ENCODE measurements at places on chromosomes 1 and 21.
A peak's percentile ranks its signal among the peaks of the same experiment; 100 is the strongest.

GRCh38 chr1:156118177-156118868 is 3.8 kb downstream of the LMNA start:
- no peak for DNase-seq

DNA sequence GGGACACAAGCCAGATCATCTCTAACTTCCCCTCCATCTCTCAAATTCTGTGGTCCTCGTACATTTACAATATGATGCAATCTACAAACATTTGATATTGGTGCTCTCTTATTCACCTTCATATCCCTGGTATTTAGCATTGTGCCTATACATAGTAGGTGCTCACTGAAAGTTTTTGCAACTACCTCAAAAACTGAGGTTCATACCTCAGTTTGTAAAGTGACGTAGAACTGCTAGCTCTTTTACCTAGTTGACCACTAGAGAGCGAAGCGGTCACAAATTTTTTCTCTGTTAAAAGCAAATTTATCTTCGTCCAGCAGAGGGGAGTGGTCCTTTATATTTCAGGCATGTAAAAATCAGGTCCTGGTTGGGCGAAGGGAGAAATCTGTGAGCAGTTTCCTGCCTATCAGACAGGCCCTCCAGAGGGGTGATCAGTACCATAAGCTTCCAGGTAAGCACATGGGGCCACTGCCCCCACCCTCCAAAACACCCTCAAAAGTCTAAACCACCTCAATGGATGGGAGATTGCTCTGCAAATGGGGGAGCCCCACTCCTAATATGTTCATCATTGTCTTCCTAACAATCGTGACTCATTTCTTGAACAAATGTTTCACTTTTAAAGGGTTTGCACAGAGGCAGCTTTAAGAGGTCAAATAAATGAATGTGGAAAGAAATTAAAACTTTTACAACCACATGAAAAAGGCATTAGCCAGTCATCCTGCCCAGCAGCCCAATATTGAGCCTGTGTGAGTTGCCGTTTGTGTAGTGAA is 10.6 kb upstream of the HLCS start:
- peak; percentile 83 for DNase-seq

DNA sequence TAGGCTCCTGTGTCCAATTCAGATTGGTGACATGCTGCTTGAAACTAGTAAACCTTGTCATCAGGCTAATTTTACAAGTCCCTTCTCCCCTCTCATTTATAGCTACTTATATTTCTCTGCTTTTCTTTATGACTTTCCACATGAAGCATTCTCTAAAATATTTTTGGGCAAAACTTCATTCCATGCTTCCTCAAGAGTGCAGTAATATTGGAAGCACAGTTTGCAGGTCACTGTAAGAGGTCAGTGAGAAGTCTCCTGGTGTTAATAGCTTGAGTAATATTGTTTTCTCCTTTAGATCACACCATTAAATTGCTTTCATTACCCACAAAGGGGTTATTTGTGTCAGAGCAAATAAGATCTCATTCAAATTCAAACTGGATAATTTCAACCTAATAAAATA is 46.6 kb downstream of the LPAR3 start:
- no peak for DNase-seq

DNA sequence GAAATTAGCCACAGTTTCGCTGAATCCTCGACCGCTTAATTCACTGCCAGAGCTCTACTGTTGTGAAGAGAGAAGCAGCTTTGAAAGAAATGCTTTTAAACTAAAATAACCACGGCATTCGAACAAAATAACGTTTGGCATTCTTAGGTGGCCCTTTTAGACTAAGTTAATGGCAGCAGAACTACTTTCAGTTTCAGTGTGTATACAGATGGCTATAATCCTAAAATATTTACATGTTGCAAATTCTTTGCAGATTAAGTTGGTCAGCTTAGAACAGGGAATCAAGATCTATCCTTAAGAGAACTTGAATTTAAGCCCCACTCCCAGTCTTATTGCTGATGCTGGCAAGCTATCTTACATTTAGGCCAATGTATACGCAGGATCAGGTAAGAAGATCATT is 62.7 kb downstream of the ADSS2 start:
- no peak for DNase-seq

DNA sequence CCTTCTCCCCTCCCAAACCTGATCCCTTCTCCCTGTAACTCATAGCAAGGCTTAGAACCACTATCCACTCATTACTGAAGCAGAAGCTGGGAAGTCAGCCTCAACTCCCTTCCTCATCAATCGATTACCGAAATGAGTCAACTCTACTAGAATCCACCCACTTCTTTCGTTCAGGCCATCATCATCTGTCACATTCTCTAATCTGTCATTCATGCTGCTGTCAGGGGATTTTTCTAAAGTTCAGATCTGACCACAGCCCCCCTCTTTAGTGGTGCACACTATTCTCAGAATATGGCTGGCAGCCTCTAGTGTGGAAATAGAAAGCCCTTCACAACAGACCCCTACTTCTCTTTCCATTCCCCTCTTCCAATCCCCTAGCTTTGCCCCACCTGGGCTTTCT is 5.1 kb downstream of the NT5C1A start:
- no peak for DNase-seq

- DNase-seq: no peak
Observed at GRCh38 chr21:24869862-24870261, 737.4 kb downstream of the MRPL39 start.

Data from NCI-H1694 treated with DMSO at 0.1 percent for 48 hours (cell line).